ENCODE measurements at places on chromosomes 3 and 15. TPM values are rescaled to one million over a fixed set of nuclear protein-coding genes. Genes with fewer than 3 reads are reported as not detected.

GRCh38 chr3:126116526-126116925 lies 32.6 kb upstream of the SLC41A3 start:
- DNase-seq: no peak

DNA sequence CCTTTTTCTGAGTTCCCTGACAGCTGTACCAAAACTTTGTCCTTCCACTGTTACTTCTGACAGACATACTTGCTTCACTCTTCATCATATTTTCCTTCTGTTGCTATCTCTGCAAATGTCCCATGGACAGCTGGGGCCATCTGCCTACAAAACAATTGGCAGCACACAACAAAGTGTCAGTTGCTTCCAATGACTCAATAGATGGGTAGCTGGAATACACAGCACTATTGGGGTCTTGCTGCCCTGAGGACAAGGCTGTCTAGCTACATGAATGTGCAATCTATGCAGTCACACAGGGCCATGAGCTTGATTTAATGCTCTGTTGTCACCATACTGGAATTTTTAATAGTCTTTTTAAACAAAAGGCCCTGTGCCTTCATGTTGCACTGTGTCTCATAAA lies 192.8 kb downstream of the DTWD1 start:
- DNase-seq: no peak

DNA sequence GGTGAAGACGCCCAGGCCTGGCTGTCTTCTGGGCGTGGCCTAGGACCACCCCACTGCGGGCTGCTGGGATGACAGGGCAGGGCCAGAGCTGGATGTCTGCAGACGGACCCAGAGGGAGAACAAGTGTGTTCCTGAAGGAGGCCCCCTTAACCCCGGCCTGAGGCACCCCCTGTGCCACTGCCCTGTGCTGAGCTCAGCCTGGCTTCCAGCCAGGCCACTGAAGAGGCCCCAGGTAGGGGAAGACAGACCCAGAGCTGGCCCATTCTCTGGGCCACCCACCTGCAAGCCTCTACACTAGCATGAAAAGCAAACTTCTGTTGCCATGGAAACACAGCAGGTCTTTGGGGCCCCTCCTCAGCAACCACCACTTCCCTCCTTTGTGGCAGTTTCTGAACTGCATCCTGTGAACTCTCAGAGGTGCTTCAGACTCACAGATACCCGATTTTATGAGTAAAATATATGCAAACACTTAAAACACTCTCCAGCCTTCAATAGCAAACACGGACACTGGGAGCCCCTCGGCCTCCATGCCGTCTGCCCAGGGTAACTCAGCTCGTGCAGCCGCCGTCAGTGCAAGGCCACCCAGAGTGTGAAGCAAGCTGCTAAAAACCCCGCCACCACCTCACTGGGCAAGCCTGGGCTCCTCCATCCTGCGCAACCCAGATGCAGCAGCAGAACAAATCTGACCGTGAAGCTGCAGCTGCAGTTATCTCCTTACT lies 42.5 kb downstream of the CMTM6 start:
- no peak for DNase-seq

Gene DOCK3
- 0.26 TPM for total RNA-seq

- no peak for DNase-seq
Measured at GRCh38 chr3:43785551-43785950, 94.8 kb downstream of the ABHD5 start.

DNA sequence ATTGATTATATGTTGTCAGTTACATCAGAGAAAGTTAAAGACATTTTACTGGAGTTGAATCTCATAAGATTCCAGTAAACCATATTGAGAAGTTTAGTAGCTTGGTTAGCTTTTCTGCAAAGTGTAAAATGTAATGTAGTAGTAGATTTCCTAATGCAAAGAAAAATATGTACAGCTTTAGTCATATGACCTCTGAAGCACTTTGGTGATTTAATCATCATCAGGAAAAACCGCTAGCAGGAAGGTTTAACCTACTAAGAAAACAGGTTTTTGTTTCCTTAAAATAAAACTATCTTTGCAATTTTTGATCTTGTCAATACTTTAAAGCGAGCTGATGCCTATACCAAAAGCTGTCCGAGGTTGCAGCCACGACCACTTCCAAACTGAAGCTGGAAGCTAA lies 364.6 kb upstream of the ZNF385D start:
- DNase-seq: no peak

GRCh38 chr3:78844307-78844706 lies 923.5 kb downstream of the ROBO1 start:
- DNase-seq: no peak

DNA sequence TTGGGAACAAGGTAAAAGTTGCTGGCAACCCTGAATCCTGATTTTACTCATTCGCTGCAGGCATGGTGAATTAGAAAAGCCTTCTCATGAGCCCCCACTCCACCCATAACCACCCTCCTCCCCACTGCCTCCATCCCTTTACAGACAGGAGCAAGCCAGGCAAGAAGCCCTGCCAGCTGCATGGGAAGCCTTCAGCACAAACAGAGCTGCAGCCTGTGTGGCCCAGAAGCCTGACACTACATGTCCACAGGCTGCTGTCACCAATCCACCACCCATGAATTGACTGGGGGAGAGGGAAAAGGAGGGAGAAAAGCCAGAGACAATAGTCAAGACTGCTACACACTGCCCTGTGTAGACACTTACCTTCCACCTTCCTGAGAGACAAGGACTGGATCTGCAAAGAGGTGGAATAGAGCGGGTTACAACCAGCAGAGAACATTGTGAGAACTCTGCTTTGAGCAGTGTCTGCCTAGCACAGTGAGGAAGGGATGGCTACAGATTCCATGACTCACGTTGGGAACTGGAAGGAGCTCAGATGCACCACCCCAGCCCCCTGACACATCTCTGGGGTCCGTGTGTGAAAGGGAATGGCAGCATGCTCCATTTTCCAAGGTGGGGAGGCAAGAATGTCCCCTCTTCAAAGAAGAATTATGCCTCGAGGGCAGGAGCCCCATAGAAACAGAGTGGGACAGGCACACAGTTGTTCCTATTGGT lies 33.9 kb downstream of the DZIP1L start:
- no peak for DNase-seq

Gene SLCO2A1
- total RNA-seq: not detected

Gene MYRIP
- total RNA-seq: 0.07 TPM

GRCh38 chr3:170256597-170256996 lies 34.4 kb downstream of the PRKCI start:
- no peak for DNase-seq

Gene SLC27A2
- total RNA-seq: 0.57 TPM

Gene MYEF2
- 21.8 TPM for total RNA-seq

DNA sequence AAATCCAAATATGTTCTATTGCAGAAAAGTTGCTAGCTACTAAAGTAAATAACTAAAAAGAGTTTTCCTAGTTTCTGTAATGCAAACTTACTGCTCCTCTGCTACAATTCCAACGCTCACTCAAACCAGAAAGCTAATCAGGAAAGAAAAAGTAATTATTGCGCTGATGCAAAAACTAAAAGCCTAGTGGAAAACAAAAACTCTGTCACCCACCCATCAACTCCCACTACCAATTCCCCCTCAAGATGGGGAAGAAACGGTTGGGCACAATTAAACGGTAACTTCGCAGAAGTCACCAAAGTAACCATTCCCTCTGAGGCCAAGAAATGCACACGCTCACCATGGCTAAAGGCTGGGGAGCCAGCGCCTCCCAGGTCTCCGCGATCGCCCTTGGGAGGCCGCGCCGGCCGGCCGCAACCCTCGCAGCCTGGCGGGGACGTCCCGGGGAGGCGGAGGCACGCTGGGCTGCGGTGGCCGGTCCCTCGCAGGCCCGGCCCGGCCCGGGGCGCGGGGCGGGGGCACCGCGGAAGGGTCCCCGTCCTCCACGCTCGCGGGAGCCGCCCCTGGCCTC lies 684 bp downstream of the SLTM start:
- no peak for DNase-seq

DNA sequence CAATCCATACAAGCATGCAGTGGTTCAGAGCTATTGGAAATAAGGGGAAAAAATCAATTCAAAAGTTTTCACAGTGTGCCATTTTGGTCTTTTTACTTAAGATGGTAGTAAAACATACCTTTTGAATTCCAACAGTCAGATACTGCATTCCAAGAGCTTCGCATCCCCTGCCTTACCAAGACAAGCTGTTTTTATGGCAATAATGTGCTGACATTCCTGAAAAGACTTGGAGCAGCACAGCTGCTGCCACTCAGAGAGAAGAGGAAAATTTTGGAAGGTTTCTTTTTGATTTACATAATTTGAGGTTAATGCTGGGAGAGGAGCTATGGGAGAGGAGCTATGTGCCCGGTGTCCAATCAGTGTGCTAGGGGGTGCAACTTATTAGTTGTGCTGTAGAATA lies 148.3 kb downstream of the FEZF2 start:
- no peak for DNase-seq

GRCh38 chr3:129576514-129577352 lies 29.7 kb downstream of the PLXND1 start:
- DNase-seq: no peak

GRCh38 chr15:33211176-33211808 lies 16.8 kb upstream of the FMN1 start:
- DNase-seq: no peak

DNA sequence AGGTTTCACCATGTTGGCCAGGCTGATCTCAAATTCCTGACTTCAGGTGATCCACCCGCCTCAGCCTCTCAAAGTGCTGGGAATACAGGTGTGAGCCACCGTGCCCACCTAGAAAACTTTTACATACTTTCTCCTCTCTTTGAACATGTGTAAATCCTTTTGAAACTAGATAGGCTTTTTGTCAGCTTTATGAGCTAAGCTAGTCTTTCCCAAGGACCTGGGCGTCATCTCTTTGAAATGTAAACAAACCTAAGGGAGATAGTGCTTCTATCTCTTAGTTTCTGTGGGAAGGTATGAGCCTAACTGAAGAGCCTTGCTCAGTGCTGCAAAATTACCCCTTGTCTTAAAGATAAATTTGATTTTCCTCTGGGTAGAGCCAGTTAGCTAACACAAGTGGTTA lies 4.8 kb downstream of the CX3CR1 start:
- DNase-seq: no peak

GRCh38 chr3:129006864-129007263 lies 5.8 kb downstream of the EFCC1 start:
- DNase-seq: no peak

DNA sequence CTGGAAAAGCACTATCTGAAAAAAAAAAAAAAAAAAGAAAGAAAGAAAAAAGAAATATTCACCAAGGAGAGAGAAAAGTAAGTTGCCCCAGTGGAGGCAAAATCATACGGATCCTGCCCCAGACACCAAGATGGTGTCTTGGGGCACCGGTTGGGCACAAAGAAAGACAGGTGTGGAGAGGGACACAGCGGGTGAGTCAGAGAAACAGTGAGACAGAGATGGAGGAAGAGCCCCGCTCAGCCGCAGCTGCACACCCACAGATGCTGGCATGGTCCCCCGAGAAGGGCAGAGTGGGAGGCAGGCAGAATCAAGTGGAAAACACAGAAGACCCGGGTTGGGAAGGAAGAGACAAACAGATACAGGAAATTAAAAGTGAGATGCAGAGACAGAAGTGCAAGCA lies 129.7 kb upstream of the SMAD3 start:
- DNase-seq: no peak

DNA sequence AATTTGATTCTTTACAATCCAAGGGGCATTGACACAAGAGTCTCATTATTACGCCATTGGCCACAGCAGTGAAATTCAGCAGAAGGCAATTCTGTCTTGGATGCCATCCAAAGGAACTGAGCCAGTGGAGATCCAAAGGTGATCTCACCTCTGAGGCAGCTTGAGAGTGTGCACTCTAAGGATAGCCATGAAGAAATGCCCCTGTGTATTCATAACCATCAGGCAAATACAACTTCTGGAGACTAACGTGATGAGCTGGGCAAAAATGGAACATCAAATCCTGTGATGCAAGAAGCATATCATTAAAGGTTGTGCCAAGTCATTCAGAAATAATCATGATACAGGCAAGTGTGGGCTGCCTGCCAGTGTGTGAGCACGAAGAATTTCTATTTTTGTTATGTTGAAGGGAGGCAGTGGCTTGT lies 41.4 kb downstream of the ROBO2 start:
- DNase-seq: peak; percentile 78

DNA sequence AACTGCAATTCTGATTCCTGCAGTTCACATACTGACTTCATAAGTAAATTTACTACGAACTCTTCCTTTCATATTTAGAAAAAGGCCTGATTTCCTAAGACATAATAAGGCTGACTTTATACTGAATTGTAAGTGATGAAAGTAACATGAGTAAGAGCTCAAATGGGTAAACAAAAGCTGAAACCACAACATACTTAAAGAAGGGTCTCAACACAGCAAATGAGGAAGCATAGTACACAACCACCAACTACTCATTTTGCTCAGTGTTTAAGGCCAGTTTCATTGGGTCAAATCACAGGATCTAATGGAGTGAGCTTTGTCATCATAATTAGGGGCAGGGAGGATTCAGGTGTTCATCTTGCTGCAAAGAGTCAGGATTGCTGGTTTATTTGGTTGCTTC lies 81.4 kb downstream of the SETD2 start:
- no peak for DNase-seq

DNA sequence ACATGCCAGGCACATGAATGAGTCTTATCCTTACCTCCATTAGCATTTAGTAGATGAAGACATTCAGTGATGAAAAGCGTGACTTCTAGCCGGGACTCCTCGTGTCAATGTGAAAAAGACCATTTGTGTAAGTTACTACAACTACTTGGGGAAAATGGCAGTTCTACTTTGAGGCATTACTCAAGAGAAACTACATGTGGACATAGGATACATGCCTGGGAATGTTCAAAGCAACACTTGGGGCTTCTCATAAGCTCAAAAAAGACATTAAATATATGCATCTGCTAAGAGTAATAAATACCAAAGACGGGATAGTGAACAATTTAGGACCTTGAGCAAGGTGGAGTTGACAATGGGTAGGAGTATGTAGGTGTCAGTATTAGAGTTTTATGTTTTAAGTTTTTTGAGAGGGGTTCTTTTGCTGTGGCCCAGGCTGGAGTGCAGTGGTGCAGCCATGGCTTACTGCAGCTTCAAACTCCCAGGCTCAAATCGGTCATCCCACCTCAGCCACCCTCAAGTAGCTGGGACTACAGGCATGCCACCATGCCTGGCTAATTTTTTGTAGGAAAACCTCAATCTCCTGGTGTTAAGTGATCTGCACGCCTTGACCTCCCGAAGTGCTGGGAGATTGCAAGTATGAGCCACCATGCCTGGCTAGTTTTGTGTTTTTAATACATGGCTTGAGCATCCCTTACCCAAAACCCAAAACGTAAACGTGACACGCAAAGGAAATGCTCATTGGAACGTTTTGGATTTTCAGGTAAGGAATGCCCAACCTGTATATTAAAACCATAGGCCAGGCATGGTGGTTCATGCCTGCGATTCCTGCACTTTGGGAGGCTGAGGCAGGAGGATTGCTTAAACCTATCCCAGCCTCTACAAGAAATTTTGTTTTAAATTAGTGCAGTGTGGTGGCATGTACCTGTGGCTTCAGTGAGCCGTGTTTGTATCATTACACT lies 3.9 kb downstream of the RPLP1 start:
- no peak for DNase-seq

Gene PLIN1
- not detected for total RNA-seq
